ENCODE measurements at places on chromosomes 1 and 21.

DNA sequence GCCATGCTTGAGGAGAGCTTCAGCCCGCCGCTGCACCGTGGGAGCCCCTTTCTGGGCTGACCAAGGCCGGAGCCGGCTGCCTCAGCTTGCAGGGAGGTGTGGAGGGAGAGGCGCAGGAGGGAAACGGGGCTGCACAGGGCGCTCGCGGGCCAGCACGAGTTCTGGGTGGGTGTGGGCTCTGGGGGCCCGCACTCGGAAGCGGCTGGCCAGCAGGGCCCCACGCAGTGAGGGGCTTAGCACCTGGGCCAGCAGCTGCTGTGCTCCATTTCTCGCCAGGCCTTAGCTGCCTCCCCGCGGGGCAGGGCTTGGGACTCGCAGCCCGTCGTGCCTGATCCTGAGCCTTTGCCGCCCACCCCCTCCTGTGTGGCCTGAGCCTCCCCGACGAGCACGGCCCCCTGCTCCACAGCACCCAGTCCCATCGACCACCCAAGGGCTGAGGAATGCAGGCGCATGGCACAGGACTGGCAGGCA is 1554.0 kb downstream of the KCNT2 start:
- DNase-seq: no peak

GRCh38 chr1:166176416-166176815 is 9.6 kb upstream of the FAM78B start:
- DNase-seq: no peak

DNA sequence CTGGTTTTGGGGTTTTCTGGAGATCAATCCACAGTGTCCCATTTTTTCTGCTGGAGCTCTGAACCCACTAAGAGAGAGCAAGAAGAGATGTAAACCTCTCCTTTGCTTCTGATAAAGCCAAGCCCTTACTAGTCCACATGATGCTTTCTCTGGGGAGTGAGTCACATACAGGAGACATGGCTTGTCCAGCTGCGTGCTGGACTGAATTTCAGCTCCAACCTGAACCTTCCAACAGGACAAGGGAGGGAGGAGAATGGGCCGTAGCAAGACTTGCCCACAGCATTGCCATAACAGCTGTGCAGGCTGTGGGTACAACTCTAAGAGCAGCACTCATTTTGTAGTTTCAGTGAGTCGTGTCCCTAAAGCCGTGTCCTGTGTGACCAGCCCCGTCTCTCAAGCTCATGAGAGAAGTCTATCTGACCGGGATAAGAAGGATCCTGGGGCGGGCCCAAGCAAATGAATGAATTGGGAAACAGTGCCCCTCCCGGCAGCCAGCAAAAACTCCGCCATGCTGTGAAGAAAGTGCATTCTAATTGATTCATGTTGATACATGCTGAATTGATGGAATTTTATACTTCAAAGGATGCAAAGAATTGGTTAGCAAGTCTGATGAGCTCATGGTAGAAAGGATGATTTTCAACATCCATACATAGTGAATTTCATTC is 195.2 kb downstream of the GABPA start:
- no peak for DNase-seq

GRCh38 chr1:111963985-111964738 is 25.3 kb downstream of the KCND3 start:
- DNase-seq: no peak

GRCh38 chr21:17742181-17742580 is 77.0 kb downstream of the C21orf91 start:
- DNase-seq: no peak

- no peak for DNase-seq
These were observed 107.4 kb upstream of the EDN2 start for GRCh38 chr1:41591891-41592290.

DNA sequence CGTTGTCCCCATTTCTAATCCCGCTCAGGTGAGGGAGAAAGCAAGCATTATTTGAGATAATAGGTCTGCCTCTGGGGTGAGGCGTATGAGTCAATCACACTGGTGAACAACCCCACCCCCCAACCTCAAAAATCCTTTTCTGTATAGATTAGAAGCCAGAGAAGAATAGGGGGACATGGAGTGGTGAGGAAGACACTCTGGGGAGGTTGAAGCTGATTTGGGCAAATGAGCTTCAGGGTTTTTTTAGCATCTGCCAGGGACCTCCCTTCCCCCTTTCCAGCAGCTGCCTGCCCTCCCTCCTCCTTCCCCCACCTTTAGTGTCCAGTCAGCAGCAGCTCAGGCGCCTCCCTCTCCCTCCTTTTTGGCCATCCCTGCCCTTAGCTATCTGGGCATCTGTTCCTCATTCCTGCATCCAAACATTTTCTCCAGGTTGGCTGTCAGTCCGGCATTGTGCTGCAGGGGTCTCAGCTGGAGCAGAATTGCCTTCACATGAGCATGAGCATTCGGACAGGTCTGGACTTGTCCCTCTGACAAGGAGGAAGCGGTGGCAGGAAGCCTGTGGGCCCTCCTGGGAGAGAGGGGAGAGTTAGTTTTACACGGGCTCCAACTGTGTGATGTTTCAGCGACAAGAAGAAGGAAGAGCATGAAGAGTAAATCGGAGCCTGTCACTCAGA is 30.8 kb upstream of the PTGFRN start:
- peak; percentile 29 for DNase-seq

GRCh38 chr1:47182676-47183235 is 7.1 kb downstream of the PDZK1IP1 start:
- no peak for DNase-seq

GRCh38 chr1:239886266-239886665 is 205.4 kb upstream of the FMN2 start:
- no peak for DNase-seq

DNA sequence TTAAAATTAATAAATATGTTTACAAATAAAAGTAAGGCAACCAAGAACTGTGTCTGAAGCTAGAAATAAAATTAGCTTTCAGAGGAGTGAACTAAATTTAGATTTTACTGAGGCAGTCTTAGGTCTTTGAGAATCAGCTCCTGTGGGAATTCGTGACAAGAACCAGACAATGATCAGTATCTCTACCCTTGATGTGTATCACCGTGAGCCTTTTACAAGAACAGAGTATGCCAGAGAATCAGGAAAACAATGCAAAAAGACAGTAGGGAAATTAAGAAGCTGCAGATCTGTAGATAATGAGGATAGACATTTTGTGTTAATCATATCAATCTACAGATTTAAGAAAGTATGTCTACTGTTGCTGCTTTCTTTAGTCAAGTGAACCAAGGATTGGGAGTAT is 351.0 kb downstream of the COL11A1 start:
- DNase-seq: no peak

DNA sequence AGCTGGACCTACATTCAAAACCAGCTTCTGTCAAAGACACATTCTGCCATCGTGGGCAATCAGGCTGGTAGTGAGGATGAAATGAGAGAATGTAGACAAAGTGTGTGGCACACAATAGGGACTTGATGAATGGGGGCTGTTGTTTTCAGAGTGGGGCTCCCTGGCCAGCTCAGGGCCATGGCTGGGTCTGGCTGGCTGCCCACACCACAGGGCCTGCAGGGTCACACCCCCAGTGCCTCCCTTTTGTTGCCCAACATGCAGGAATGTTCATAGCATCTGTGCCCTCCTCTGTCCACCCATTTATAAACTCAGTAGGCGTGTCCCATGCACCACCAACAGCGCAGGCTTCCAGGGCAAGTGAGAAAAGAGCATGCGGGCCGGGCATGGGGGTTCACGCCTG is 20.8 kb upstream of the ECE1 start:
- DNase-seq: no peak

DNA sequence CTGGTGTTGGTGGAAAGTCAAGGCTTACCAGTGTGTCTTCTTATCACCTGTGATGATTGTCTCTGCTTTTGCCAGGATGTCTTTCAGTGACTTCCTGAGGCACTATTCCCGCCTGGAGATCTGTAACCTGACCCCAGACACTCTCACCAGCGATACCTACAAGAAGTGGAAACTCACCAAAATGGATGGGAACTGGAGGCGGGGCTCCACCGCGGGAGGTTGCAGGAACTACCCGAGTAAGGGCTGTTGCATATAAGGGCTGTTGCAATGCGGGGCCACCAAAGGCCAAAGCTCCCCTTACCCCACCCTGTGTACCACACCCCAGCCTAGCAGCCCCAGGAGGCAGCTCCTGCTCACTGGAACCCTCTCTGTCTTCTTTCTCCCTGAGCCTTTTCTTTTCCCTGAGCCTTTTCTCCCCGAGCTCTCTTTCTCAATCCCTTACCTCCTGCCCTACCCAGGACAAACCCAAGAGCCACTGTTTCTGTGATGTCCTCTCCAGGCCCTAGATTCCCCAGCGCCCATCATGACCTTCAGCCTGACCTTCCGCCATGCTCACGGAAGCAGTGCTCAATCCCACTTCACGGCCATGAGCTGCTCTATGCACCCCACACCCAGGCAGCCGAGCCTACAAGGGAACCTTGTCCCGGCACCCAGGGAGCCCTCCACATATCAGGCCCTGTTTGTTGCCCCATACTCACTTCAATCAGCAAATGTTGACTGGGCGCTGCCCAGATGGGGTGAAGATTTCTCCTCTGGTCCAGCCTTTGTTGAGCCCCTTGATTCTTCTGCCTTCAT is 40.6 kb downstream of the CAPN2 start:
- no peak for DNase-seq

GRCh38 chr1:98035602-98036002 is 114.8 kb upstream of the DPYD start:
- DNase-seq: no peak

- DNase-seq: no peak
These were observed 24.7 kb downstream of the TFF3 start for GRCh38 chr21:42290505-42290904.

DNA sequence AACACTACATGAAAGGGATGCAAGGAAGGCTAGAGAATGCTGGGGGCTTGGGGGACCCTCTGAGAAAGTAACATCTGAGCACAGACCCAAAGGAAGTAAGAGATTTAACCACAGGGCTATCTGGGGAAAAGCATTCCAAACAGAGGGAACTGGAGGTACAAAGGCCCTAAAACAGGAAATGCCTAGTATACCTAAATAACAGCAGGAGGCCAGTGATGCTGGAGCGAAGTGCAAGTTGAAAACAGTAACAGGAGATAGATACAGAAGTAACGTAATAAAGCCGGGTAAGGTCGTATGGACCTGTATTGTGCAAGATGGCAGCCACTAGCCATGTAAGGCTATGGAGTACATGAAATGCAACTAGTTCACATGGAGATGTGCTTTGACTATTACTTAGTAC is 52.1 kb downstream of the CD34 start:
- no peak for DNase-seq

DNA sequence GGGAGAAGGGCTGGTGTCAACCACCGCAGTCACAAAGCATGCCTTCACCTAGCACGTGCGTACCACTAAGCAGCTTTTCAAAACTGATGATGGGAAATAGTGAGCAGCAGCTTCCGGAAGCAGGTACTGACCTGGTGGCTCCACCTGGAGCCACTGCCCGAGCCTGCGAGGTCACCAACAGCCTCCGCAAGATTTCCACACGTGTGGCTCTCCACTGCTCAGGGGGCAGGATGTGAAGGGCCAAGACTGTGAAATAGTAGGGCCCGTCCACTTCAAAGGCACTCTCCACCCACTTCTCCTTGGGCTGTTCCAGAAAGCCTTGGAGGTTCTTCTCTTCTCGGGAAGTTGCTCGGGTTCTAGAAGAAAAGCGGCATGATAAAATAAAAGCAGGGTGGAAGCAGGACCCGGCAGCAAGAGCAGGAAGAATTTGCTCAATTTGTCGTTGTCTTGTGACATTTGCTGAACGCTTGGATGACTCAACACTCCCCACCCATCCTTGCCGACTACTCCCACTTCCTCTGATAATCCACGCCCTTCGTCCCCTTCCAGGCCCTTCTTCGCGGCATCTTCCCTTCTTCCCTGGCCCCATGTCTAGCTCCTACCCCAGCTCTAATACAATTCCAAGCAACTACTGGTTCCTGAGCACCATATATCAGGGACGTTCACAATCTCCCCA is 124.9 kb upstream of the IFFO2 start:
- no peak for DNase-seq

GRCh38 chr1:3900969-3901529 is 977 bp upstream of the C1orf174 start:
- peak; percentile 53 for DNase-seq

- no peak for DNase-seq
These were observed 100.0 kb downstream of the SLC25A24 start for GRCh38 chr1:108100148-108100547.

DNA sequence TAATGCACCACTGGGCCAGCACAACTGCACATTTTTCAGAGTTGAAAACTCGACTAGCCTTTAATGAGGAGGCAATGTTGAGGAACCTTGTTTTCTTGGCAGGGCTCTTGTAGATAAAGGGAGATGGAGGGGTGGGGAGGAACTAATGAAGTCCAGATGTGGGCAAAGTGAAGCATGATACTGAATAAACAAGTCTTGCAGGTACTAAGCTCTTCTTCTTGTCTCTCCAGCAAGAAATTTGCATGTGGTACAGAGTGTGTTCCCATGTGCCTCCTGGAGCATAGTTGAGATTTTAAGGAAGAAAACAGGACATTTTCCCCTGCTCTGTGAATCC is 47.0 kb downstream of the PLPP3 start:
- DNase-seq: no peak

DNA sequence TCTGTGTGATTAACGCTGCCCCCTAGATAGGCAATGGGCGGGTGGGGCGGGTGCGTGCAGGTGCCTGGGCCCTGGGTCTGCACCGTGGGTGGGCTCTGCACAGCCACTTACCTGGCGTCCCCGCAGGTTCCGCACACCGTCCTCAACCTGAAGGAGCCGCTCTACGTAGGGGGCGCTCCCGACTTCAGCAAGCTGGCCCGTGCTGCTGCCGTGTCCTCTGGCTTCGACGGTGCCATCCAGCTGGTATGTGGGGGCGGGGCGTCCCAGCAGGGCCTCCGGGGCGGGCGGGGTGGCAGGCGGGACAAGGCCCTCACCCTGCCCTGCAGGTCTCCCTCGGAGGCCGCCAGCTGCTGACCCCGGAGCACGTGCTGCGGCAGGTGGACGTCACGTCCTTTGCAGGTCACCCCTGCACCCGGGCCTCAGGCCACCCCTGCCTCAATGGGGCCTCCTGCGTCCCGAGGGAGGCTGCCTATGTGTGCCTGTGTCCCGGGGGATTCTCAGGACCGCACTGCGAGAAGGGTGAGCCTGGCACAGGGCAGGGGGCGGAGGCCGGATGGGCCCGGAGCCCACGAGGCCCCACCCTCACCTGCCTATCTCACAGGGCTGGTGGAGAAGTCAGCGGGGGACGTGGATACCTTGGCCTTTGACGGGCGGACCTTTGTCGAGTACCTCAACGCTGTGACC is 22.8 kb downstream of the RNF223 start:
- no peak for DNase-seq

GRCh38 chr1:183180634-183181056 is 5.4 kb upstream of the LAMC2 start:
- DNase-seq: no peak

DNA sequence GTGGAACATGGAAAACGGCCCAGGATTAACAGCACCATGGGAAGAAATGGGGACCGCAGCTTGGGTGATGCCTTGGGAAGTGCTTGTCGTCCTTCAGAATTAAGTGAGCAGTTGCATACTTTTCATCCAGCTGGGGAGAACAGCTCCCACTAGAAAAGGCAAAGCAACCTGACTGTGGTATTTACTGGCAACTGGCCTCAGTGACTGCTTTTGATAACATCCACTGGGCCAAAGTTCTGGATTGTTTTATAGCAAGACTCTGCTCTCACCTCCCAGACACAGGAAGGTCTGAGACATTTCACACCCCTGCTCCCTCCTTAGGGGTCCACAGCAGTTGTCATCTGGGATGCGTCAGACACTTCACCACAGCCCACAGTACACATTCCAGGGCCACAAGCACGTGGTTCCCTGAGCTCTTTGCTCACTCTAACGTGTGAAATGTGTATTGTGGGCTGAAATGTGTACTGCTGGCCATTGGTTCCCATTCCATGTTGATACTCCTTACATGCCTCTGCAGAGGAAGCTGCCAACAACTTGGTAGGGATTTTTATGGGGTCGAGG is 6.6 kb downstream of the PAPPA2 start:
- no peak for DNase-seq

GRCh38 chr1:6001992-6002576 is 9.9 kb upstream of the NPHP4 start:
- no peak for DNase-seq
